Cortex of kidney (tissue), 1 donor: ENCODE measurements at places on chromosomes 5 and 9.

- DNase-seq = no peak
Measured at GRCh38 chr5:29697785-29698414, 1495.6 kb upstream of the CDH6 start.

DNA sequence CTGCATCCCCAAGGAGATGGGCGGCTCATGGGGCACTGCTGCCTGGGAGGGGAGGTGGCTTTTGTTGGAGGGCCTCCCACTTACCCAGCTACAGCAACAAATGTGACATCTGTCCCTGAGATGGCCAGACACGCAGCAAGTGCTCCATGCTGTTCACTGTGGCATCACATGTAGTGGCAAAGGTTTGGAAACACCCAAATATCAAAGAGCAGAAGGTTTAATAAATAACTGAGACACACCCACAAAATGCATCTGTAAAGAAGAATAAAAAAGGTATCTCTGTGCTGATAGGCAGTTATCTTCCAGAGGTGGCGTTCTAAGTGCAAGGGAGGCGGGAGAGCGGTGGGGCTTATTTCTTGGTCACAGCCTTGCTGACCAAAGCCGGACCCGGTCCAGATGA, 23.3 kb upstream of the CLPTM1L start:
- DNase-seq = no peak

- DNase-seq = no peak
Measured at GRCh38 chr5:74367241-74367733, 273.2 kb downstream of the ENC1 start.

- DNase-seq = no peak
Measured at GRCh38 chr5:98464737-98465330, 308.6 kb upstream of the RGMB start.

DNA sequence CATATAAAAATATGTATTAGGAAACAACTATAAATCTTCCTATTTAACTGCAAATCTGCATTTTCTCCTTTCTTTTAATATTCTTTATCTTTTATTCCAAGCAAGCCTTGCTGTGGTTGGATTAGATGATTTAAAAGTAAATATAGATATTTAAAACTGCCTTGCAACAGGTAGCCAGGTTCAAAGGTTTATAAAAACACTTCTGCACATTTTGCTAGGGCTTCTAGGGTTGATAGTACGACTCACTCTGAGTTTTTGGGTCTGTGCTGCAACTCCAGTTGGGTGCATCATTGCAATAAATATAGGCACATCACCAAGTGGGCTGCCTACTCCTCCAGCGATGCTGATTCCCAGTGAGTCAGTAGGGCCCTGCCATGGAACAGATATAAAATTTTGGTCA, 167.7 kb downstream of the MPDZ start:
- DNase-seq = no peak

DNA sequence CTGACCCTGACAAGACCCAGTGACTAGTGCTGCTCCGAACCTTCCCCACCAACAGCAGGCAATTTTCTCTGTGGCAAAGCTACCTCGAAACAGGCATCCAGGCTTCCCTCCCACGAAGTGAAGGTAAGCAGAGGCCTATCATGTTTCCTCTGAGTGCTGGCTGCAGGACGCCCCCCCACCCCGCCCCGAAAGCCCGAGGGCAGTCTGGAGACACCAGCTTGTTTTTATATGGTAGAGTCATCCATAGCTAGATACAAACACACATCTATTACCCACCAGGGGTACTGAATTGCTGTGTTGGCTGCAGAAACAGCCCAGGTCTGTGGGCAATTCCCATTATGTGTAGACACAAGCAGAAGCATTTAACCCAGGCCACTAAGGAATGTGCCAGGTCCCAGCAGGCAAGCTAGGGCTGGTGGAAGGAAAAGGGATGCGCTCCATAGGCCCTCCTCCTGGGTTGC, 40.4 kb downstream of the LIX1 start:
- DNase-seq = no peak

- no peak for DNase-seq
Measured at GRCh38 chr9:107554636-107555035, 65.1 kb upstream of the KLF4 start.
